ENCODE measurements at places on chromosomes 7 and 10.

GRCh38 chr10:58859526-58859925 is 316.9 kb upstream of the PHYHIPL start:
- DNase-seq: no peak

- DNase-seq: no peak
Measured at GRCh38 chr7:130872341-130872740, 138.3 kb upstream of the KLF14 start.

GRCh38 chr7:129644634-129645230 is 33.2 kb downstream of the NRF1 start:
- no peak for DNase-seq

DNA sequence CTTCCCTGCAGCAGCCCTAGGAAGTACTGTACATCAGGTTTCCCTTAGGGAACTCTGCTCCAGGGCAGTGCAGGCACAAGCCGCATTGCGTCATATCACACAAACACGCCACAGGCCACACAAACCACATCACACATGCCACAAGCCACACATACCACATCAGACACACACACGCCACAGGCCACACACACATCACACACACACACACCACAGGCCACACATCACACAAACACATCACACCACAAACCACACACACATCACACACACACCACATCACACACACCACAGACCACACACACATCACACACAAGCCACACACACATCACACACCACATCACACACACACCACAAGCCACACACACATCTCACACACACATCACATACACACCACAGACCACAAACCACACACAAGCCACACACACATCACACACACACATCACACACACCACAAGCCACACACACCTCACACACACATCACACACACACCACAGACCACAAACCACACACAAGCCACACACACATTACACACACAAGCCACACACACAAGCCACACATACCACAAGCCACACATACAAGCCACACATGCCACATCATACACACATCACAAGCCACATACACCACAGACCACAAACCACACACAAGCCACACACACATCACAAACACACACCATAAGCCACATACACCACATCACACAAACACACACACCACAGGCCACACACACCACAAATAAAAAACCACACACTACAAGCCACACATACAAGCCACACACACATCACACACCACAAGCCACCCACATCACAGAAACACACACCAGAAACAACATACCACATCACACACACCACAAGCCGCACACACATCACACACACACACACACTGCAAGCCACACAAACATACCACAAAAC is 53.4 kb downstream of the TMEM209 start:
- no peak for DNase-seq

DNA sequence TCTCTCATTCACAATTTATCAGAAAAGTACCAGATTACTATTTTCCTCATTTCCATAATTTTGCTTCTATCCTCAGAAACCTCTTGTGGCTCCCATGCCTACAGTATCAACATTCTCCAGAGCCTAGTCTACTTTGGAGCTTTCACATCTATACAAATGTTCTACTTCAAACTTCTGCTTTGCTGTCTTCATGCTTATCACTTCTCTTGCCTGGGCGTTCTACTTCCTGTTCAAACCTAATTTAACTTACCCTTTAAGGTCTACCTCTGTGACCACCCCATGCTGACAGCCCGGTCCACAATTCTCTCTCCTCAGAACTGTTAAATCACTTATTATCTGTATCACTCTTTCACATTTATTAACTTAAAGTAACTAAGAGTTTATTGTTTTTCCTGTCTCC is 6.1 kb upstream of the PTPN12 start:
- DNase-seq: no peak

DNA sequence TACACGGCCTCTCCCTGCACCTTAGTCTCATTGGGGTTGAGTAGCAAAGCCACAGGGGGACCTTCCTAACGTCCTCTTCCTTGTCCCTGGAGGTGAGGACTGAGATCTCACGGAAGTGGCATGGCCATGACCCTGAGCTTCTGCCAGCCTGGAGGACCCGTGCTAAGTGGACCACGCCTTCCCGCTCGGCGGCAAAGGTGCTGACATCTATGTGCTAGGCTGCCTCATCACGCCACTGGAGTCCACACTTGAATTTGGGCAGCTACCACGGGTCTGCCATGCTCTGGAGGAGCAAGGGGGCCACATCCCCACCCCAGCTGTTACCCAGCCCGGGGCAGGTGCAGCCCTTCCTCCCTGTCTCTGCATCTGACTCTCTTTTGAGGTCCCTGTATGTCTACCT is 15.3 kb downstream of the GHRHR start:
- DNase-seq: no peak

DNA sequence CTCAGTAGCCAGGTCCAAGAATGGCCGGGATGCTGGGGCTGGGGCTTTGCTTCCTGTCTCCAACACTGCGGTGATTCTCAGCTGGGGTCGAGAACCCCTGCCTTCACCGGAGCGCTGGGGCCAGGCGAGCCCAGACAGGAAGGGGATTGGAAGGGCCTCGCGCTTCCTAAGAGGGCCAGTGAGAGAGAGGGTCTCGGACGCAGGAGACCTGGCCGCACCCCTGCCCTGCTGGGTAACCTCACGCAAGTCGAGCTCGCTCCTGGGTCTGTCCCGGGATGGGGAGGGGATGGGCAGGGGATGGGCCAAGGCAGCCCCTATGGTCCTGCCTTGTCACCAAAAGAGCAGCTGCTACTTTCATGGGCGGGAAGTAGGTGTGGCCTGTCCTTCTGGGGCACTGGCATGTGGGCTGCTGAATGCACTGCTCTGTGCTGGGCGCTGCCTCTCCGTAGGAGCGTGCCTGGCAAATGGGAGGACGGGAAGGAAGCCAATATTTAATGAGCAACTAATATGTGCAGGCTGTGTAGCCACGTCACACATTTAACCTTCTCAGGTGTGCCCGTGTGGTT is 20.0 kb downstream of the KCNK18 start:
- DNase-seq: no peak

GRCh38 chr7:68424658-68425297 is 1173.5 kb upstream of the AUTS2 start:
- no peak for DNase-seq

GRCh38 chr7:99191869-99192596 is 15.9 kb downstream of the KPNA7 start:
- DNase-seq: no peak

GRCh38 chr10:59774451-59774850 is 21.2 kb upstream of the MRLN start:
- no peak for DNase-seq

- no peak for DNase-seq
Measured at GRCh38 chr10:125672884-125673283, 10.1 kb downstream of the TEX36 start.

- no peak for DNase-seq
Measured at GRCh38 chr10:92541583-92541982, 32.3 kb downstream of the IDE start.

- DNase-seq: no peak
Measured at GRCh38 chr10:103621783-103622125, 128.2 kb downstream of the NEURL1 start.

GRCh38 chr7:92769394-92769699 is 67.0 kb downstream of the CDK6 start:
- DNase-seq: no peak

DNA sequence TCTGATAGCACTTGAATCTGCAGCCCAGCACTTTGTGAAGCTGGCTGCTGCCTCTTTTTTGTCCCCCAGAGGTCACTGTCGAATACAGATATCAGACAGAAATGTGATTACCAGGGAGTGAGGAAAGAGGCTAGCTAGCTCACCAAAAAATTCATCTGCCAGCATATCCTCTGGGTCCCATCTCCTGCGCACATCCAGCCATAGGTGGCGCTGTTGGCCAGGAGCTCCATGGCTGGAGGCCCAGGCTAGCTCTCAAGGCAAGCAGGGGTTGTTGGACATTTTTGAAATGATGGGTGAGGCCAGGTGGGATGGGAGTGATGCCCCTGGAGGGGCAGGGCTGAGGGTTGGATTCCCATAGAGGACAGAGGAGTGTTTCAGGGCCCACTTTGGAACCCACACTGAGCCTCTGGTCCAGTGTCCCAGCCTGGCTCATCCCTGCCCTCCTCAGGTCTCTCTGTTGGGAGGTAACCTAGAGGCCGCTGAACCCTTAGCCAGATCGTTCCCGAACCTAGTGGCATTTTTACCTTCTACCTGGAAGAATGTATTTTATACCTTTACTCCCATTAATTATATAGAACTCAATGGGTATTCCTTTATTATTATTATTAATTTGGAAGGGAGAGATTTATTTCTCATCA is 14.8 kb downstream of the DPCD start:
- no peak for DNase-seq

DNA sequence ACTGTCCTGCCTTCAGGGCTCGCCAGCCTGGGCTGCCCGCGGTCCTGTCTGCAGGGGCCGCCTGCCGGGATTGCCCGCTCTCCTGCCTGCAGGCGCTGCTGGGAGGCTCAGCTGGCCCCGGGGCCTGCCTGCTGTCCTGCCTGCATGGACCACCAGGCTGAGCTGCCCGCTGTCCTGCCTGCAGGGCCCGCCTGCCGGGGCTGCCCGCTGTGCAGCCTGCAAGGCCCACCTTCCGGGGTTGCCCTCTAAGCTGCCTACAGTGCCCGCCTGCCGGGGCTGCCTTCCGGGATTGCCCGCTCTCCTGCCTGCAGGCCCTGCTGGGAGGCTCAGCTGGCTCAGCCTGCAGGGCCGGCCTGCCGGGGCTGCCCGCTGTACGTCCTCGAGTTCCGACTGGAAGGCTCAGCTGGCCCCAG is 164.4 kb downstream of the GLRX3 start:
- no peak for DNase-seq
